ENCODE measurements at places on chromosomes 3 and 15.

DNA sequence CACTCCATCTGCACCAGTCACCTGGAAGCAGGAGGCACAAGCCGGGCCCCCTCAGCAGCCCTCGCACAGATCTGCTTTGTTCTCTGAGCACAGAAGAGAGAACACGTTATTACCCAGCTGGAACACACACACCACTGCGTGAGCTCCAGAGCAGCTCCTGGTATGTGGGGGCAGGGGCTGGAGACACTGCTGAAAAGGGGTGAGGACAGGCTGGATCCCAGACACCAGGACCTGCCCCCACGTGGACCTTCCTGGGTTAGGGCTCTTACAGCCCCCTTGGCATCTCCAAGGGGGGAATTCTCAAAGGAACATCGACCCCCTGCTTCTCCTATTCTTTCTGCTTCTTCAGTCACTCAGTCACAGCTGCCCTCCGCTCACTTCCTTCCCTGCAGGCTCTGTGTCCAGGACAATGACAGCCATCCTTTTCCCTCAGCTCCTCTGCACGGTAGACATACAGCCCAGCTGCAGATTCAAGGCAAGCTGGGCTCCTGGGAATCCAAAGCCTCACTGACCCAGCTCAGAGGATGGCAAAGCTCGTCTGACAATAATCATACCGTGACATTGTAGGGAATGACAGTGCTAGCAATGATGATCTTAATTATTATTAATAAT lies 33.7 kb downstream of the PRR20G start:
- no peak for DNase-seq

DNA sequence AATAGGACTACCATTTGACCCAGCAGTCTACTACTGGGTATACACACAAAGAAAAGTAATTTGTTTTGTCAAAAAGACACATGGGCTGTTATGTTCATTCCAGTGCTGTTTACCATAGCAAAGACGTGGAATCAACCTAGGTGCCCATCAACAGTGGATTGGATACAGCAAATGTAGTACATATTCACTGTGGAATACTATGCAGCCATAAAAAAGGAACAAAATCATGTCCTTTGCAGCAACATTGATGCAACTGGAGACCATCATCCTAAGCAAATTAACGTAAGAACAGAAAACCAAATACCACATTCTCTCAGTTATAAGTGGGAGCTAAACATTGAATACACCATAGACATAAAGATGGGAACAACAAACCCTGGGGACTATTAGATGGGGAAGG lies 25.8 kb downstream of the BBX start:
- no peak for DNase-seq

DNA sequence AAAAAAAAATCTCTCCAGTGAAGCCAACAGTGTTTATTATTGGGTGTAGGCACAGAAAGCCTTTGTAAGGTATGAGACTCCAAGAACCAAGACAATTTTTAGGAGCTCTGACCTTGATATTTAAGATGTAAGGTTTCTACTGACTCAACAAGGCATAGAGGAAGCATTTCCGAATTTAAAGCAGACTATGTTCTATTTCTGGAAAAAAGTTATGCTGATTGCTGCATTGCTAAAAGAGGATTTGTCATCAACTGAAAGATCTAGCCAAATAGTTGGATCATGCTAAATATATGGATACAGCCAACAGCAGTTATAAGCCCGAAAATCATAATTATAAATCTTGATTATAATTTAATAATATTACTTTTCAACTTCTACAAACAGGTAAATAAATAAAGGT lies 53.3 kb upstream of the MELTF start:
- DNase-seq = no peak

- no peak for DNase-seq
These were observed 7.9 kb upstream of the SCN5A start for GRCh38 chr3:38657369-38657768.

GRCh38 chr3:152623286-152623911 lies 211.5 kb upstream of the P2RY1 start:
- DNase-seq = no peak

DNA sequence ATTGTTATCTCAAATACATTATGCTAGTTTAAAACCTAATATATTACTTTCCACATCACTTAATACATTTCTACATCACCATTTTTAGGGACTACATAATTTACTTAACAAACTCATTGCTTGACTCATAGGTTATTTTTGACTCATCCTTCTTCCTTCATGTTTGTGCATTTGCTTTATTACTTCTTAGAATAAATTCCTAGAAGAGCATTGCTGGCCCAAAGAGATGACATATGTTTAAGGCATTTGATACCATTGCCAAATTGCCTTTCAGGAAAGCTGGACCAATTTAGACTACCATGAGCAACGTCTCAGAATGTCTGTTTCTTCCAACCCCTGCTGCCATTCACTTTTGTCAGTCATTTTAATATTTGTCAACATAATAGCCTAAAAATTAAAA lies 905.8 kb downstream of the IGSF11 start:
- DNase-seq = no peak

GRCh38 chr3:15781637-15782402 lies 16.0 kb downstream of the ANKRD28 start:
- DNase-seq = no peak

- DNase-seq = no peak
These were observed 1.4 kb downstream of the DNAJA4 start for GRCh38 chr15:78265752-78266224.

DNA sequence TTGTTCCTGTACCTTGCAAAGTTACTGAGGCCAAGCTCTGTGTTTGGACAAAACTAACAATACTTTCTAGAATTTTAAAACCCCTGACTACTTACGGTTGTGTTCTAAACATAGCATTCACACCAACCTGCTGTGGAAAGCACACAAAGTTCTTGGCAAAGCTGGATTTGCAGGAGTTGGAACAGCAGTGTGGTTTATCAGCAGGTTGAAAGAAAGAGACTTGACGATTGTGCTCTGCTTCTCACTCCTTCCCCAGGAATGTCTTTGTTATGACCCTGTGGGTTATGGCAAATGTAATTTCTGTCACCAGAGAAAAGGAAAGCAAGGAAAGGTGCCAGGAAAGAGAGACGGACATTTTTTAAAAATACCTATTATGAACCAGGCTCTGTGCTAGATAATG lies 165.5 kb upstream of the TGFBR2 start:
- DNase-seq = no peak

- DNase-seq = no peak
These were observed 107.1 kb upstream of the FHIT start for GRCh38 chr3:61358364-61358763.

DNA sequence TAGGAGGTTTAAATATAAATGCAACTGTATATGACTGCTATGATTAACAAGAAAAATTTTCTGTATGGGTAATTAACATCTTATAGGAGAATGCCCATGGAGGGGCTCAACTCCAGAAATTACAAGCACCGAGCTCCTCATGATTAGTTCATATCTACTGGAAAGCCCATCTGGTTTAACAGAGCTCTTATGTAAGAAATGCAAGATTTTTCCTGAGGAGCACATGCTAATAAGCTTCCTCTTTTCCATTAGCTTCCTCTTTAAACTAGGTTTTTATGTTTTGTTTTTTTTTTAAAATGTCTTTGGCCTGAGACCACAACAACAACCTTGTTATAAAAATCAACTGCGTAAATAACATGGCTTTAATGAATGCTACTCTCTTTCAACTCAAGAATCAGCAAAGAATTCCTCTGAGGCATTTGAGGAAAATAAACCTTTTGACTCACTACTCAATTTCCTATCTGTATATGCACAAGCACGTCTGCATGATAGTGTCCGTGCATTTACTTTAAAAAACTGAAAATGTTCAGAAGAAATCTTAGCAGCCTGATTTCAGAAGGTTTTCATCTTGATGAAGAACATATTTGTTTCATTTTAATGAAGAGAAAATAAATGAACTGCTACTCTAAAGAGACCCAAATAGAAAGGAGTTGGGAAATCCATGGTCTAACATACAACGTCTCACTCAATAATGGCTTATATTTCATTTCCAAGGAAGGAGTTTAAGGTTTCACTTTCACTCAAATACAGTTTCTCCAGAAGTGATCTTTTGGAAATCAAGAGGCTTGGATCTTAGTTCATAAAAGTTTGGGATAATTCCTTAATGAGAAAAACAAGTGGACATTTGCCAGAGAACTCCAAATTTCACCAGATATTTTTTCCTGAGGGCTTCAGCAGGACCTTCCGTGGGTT lies 180.8 kb downstream of the KCNAB1 start:
- DNase-seq = no peak

GRCh38 chr15:99475754-99476412 lies 89.9 kb upstream of the MEF2A start:
- no peak for DNase-seq

DNA sequence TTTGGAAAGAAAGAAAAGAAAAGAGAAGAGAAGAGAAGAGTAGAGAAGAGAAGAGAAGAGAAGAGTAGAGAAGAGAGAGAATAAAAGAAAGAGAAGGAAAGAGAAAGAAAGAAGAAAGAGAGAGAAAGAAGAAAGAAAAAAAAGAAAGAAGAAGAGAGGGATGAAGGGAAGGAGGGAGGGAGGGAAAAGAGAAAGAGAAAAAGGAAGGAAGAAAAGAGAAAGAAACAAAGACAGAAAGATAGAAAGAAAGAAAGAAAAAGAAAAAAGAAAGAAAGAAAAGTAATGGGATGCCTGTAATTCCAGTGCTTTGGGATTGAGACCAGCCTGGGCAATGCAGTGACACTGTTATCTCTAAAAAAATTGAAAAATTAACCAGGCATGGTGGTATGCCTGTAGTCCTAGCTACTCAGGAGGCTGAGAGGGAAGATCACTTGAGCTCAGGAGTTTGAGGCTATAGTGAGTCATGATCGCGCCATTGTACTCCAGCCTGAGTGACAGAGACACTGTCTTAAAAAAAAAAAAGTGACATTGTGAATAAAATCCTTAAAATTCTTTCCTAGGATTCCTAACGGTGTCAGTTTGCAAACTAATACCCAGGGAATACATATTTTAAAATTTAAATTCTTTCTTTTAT lies 1.7 kb downstream of the RASL12 start:
- DNase-seq = no peak

DNA sequence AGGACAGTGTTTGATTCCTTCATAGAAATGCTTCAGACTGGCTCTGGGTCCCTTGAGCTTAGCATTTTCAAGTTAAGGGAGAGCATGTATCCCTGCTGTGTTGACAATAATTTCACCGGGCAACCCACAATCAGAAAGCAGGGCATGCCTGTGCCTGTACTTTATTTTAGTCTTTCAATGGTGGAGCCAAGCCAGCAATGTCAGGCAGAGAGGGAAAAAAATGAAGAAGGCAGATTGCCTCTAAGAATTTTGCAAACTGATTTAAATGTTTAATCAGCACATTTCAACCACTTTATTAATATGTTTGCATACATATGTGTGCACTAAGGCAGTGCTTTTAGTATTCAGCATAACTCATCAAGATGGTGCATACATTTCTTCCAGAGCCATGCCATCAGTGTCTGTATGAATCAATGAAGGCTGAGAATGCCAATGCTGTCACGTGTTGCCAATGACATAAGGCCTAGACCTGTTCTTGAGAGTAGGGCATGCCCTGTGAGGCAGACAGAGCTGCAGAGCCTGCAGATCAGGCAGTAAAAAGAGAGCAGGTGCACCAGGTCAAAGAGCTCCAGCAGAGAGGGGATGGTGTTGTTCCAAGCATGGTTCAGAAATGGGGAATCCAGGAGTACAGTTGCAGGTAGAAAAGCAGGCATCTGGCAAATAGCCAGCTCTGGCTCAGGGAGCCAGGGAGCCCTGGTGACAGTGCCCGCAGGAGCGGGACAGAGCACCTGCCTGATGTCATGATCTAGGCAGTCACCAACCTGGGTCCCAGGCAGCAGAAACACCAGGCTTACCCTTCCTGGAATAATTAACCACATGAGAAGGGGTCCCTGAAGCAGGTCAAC lies 508.5 kb downstream of the GABRG3 start:
- DNase-seq = no peak

DNA sequence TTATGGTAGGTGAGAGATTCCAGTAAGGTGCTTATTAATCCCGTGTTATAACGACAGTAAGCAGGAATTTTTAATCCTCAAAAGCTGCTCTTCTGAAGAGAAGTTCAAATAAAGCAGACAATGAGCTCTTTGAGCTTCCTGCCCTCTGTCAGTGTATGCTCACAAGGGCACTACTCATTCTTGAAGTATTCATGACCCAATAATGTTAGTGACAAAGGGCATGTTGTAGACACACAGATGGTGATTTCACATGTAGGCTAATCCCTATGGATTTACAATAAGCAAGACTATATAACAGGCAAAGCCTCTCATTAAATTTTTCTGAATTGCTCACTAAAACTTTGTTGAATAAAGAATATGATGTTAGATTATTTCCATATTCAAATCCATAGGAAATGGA lies 578.6 kb downstream of the RSL24D1 start:
- no peak for DNase-seq

DNA sequence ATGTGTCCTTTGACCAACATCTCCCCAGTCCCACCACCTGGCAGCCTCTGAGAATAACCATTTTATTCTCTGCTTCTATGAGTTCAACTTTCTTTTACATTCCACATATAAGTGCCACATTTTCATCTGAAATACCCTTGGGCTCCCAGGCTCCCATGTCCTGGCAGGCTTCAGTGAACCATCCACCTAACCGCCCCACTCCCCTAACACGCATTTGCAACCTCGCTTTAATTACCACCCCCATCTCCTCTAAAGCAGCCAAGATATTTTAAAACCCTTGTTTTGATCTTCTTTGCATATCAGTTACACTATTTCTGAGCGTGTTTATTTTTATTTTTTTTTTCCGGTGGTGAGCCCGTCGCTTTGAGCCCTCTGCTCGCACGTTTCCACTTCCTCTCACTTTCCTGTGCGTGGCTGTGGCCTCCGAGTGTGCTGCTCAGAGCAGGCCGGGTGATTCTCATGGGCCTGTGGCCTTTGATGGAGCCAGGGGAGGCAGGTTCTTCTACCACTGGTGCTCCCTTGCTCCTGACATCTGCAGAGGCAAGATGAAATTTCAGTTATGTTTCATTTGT lies 195.4 kb upstream of the LPP start:
- DNase-seq = peak; percentile 53

- DNase-seq = no peak
These were observed 7.0 kb upstream of the DMXL2 start for GRCh38 chr15:51629612-51630011.

DNA sequence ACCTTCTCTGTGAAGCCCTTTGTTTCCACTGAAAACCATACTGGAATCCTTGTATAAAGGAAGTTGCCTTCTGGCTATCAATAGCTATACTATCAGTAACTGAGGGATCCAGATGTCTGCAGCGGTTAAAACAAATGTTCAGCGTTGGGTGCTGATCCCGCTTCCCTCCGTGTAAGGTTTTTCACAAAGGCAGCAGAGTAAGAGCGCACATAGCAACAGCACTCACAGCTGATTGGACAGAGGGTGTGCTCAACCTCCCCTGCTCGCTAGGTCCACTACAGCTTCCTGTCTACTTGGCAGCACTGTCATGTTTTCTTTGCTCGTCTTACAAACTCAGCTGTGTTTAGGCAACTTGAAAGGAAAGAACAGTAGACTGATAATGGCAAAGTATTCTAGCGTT lies 27.3 kb downstream of the ATOSA start:
- DNase-seq = peak; percentile 41

DNA sequence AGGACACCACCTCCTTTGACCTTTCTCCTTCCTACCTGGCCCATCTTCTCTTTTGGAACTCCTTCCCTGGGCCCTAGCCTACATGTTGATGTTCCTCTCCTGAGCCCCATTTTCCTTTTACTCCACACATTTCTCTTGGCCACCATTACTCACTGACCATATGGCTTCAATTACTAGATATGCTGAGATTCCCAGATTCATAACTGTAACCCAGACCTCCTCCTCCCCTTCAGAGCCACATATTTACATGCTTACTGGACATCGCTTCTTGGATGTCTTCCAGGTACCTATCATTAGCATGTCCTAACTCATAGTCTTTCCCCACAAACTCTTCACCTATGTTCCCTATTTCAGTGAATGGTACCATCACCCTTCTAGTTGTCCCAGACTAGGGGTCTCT lies 24.4 kb upstream of the TRIM59 start:
- no peak for DNase-seq

GRCh38 chr3:26437678-26438077 lies 184.9 kb upstream of the LRRC3B start:
- DNase-seq = no peak

Data from CD4-positive, alpha-beta T cell treated with Interleukin-2 at 100 ng/mL for 4 hours (primary cell).